ENCODE measurements at places on chromosomes 3 and 15.

DNA sequence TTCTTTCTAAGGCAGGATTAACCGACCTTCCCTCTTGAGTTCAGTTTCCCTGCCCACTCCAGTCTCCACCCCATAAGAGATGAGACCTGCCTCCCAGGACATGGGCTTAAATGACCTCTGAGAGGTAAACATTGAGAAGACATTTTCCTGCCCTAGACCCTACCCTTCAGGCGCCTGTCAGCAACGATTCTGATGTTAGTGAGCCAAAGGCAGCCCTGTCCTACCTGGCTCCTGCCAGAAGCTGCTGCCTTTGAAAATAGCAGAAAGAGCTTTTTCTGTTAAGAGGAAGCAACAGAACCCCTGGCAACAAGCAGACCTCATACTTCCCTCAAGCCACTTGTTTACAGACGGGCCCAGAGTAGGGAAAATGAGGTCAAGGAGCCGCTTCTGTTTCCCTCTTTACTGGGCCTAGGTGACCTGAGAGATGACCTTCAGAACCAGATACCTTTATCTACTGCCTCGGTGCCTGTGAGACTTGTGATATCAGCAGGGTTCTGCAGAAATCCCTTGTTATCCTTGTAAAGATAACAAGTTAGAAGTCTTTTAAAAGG, 52.0 kb downstream of the CD200R1L start:
- DNase-seq: no peak

DNA sequence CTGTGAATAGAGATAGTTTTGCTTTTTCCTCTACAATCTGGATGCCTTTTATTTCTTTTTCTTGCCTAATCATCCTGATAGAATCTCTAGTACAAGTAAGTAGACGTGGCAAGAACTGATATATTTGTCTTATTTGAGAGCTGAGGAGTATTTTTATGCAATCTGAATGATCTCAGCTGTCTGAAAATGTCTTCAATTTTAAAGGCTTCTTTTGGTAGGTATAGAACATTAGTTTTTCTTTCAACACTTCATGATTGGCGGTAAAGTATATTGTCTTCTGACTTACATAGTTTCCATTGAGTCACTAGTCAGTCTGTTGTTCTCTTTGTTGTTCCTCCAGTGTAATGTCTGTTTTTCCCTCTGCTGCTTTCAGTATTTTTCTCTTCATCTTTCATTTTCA, 31.3 kb downstream of the MGA start:
- no peak for DNase-seq

DNA sequence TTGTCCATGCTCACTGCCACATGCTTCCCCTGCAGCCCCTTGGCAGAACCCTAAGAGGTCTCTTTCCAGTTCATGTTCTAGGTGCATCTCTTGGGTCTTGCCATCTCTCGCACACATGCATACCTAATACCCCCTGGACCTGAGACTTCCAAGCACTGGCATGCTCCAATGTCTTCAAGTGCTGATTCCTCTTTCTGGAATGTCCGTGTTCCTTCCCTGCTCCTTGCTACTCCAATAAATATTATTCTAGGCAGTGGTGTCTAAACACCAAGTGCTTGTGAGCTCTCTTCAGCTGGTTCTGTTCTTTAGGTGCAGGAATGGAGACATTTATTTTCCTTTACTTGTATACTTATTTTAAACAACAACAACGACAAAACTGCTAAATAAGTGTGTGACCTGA, 370.1 kb downstream of the LPP start:
- DNase-seq: no peak

DNA sequence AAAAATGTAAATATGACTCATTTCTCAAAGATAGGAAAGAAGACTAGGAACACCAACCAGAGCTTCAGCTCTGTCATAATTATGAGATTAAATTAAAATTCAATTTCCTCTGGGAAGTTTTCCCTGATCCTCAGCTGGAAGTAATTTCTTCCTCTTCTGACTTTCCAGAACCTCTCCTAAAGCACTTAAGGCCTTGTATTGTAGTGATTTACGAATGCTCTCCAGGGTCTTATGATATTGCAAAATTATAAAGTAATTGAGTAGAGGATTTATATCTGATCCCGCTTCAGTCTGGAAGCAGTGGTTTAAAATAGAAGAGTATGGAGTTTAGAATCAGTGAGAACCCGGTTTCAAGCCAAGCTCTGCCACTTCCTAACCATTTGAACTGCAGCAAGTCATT, 279.8 kb downstream of the ZPLD1 start:
- DNase-seq: no peak

DNA sequence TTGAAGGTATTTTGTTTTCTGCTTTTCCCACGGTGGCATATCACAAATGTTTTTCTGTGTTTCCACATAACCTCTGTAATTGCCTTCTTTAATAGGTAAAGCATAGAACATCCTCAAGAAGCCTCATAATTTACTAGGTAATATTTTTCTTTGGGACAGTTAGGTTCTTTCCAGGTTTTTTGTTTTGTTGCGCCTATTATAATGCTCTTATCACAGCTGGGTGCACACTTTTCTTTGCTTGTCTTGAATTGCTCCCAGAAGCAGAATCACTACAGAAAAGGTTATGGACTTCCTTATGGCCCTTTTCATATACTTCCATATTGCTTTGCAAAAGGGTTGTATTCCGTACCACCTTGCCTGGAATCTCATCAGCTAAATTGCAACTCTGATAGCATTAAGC, 213.5 kb downstream of the RYR3 start:
- no peak for DNase-seq

GRCh38 chr15:90654233-90655136, 62.7 kb upstream of the BLM start:
- no peak for DNase-seq

DNA sequence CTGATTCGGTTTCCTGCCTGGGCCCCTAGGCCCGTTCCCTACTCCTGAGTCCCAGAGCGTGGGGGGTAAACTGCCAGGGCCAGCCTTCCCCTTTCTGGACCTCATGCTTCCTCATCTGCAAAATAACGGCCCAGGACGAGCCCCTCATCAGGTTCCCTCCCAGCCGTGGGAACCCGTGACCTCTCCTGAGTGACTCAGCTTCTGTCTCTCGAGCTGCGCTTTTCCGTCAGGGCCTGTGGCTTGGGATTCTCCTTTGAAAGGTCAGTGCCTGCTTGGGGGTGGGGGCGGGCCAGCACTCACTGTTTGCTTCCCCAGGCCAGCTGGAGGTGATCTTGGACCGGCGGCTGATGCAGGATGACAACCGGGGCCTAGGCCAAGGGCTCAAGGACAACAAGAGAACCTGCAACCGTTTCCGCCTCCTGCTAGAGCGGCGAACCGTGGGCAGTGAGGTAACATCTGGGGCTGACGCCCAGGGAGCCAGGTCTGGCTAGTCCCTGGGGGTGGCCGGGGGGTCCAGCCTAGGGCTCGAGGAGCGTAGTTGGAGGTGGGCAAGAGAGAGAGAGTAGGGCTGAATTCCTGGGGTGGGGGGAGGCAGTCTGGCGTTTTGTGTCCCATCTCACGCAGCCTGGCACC, 12.8 kb downstream of the MAN2A2 start:
- peak; percentile 90 for DNase-seq

DNA sequence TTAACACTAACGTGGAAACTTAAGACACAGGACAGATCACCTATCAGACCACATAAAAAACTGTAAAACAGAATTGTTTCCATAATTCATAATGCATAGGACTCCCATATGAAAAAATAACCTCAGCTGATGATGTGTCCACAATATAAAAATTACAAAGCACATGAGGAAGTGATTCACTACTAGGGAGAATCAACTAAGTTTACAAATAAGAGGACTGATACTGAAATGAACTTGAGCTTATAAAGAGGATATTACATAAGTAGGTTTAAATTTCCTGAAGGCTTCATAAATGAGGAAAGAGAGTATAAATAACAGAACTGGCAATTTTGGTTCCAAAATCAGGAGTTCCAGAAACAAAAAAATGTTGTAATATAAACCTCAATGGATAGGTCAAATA, 111.9 kb downstream of the SAMMSON start:
- DNase-seq: no peak

GRCh38 chr15:85988741-85989140, 90.9 kb upstream of the AGBL1 start:
- DNase-seq: no peak

- no peak for DNase-seq
Observed at GRCh38 chr15:97189162-97189780, 771.2 kb upstream of the ARRDC4 start.

DNA sequence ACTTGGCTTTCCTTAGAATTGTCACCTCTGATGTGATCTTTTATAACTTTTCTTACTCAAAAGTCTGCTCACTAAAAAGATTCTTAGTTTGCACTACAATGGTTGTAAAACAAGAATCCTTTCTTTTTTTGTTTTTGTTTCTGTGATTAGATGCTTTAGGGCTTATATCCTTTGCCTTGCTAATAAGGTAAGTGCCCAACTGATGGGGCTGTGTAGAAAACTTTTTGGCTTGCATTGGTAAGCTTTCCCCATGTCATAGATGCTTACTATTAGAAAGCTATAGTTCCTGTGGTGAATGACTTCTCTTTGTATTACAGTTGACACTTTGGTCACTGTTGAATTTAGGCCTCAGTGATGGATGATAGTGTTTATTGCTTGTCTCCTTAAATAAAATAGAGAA, 5.1 kb downstream of the ABHD5 start:
- no peak for DNase-seq

DNA sequence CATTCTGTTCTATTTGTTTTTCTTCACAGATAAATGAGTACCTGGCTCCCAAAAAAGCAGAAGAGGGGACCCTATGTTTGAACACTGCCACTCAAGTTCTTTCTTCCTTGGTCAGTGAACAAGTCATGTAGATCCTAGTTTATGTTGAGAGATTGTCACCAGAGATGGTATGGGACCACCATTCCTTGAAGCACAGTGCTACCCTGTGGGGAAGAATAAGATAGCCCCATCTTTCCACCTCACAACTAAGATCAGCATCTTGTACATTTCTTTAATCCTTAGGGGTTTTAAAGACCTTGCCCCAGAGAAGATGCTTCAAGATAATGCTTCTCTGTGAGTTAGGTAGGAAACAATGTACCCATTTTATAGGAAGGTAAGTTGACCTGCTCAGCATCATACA, 233.5 kb upstream of the WNT5A start:
- no peak for DNase-seq

- DNase-seq: no peak
Observed at GRCh38 chr15:48796930-48797329, 13.9 kb downstream of the CEP152 start.

DNA sequence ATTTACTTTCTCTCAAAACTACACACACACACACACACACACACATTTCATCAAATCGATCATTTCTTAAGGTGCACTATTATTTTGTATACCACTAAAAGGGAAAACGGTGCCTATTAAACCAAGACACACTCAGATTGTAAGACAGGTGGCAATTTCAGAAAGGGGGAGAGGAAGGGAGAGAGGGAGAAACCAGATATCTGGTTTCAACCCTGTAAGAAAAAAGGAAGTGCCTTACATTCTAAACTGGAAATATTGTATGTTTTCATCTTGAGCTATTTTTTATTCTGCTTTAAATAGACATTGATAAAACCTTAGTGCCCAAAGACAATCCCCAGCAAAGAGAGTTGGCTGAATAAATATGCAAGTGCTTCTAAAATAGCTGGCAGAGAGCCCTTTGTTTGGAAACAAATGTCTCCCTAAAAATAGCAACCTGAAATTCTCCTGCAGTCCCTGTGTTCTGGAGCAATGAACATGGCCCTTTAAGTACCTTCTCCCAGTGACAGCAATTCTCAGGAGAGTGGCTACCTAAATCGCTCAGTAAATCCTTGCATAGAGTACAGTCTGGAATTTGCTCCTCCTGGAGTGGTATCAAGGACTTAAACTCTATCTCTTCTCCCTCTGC, 85.7 kb downstream of the RARB start:
- no peak for DNase-seq

- DNase-seq: peak; percentile 75
Observed at GRCh38 chr3:114627770-114628169, 333.9 kb downstream of the TIGIT start.

- DNase-seq: no peak
Observed at GRCh38 chr15:69403594-69403993, 10.6 kb upstream of the KIF23 start.

DNA sequence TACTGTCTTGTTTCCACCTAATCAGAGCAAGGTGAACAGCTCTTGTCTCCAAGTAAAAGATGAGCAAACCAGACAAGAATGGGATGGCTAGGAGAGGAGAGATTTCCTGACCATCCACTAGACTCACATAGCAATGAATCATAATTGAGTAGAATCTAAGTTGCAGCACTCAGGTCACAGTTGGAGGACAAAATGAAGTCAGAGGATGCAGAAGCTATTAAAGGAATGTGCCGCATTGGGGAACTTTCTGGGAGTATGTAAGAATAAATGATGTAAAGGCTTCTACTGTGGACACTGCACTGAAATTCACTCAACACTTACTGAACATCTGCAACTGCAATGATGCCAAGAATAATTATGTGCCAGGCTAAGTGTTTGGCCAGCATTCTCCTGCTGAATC, 217.4 kb upstream of the WNT5A start:
- DNase-seq: no peak

- DNase-seq: no peak
Observed at GRCh38 chr3:15315003-15315402, 17.4 kb downstream of the SH3BP5 start.

DNA sequence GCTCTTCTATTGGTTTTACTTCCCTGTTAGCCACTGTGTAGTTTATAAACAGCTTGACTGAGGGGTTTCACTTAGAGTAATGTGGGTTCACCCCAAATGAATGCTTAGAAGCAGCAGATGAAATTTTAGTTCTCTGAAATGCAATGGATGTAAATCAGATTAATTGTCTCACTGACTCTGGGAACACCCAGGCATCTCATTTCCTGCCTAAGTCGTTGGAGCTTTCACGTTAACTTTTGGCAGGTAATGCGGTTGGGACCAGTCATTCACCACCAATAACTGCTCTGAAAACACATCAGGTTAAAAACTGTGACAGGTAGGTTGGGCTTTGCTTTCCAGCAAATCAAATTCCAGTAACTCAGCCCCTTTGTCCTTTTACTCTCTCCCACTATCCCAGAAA, 775.4 kb downstream of the NTRK3 start:
- no peak for DNase-seq

GRCh38 chr3:121834157-121834670, 646 bp downstream of the IQCB1 start:
- DNase-seq: peak; percentile 27

DNA sequence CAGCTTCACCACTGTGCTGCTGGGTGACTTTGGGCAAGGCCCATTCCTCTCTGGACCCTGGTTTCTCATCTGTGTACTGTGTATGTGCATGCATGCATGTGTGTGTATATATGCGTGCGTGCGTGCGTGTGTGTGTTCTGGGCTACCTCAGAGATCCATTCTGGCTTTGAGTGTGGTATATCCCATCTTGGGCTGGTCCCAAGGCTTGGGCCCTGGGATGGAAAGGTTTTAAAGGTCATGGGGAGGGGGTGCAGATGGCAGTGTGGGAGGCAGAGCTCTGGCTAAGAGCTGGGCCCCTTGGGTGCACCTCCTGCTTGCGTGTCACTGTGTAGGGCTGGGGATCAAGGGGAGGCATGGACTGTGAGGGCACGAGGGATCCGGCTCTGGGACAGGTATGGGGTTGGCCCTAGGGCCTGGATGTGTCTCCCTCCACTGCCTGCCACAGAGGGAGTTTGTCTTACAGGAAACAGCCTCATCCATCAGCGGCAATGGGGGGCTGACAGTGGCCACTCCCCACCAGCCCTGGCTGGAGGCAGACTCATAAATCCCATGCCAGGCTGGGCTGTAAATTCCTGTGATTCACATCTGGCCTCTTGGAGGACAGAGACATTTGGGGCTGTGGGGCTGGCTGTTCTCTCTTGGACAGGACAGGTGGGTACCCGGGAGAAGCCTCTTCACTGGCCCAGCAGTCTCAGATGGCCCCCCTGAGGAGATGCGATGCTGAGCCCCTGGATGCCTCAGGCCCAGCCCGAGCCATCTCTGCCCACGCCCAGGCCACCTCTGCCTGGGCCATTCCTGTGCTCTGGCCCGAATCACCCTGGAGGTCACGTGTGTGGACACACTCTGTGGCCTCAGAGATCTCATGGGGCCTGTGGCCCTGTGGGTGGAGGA, 21.4 kb upstream of the CSPG4 start:
- DNase-seq: peak; percentile 45

All from right lobe of liver (tissue), 6 donors.